Spleen (tissue), 13 donors: ENCODE measurements at places on chromosomes 11 and 22. TPM values are rescaled to one million over a fixed set of nuclear protein-coding genes. Genes with fewer than 3 reads are reported as not detected.

Gene ENTHD1
- total RNA-seq = 0.27 TPM

Gene NUP98
- 99.7 TPM for total RNA-seq

DNA sequence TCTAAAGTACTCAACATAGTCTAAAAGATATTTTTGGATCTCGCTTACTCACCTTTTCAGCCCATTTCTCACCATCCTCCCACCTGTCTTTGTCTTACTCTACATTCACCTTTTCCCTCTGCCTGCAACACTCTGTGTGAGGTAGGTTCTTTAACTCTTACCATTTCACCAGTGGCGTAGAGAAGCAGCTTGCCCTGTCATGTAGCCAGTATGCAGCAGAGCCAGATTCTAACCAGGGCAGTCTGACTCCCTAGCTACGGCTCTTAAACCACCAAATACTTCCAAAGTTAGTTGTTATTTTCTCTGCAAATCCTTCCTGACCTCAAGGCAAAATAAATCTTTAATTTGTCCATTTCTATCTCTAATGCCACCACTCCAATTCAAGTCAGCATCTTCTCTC lies 7.5 kb downstream of the ALG8 start:
- H3K36me3 ChIP-seq = no peaks in the 10 kb centered on the region
- H3K27ac ChIP-seq = no peak overlapping the region
- H3K4me3 ChIP-seq = no peak overlapping the region
- no peaks in the 10 kb centered on the region for H3K27me3 ChIP-seq

DNA sequence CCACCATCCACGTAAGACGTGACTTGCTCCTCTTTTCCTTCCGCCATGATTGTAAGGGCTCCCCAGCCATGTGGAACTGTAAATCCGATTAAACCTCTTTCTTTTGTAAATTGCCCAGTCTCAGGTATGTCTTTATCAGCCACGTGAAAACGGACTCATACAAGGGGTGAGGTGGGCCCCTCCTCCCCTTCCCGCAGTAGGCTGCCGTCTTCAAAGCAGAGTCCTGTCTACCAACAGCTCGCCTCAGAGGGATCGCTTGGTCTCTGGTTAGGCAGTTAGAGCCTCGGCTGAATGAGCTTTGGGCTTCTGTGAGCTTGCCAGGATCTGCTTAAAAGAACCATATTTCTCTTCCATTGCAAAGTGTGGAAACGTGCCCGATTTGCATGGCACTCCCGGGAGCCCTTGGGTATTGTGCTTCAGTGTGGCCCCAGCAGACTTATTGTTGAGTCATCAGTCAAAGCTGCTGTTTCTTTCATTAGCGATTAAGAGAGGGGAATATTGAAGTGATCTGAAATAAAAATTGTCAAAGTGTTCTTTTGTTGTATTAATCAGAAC lies 338.3 kb downstream of the TBC1D22A start:
- no peak for DNase-seq
- H3K27me3 ChIP-seq = no peaks in the 10 kb centered on the region
- no peak overlapping the region for H3K27ac ChIP-seq

DNA sequence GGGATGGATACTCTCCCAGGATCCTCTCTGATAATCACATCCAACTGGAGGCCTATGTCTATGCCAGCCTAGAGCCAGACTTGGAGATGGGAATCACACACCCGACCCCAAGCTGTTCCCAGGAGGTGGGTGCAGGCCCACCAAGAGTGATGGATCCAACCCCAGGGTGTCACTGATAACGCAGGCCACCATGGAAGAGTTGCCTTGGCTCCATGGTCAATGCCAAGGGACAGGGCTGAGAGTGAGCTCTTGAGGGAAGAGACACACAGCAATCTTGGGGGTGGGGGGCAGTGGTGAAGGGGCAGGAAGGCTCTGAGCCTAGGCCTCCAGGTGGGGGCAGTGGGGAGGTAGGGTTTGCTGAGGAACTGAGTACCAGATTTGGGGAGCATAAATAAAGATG lies 16.9 kb downstream of the TUB start:
- H3K4me3 ChIP-seq = no peak overlapping the region
- H3K27ac ChIP-seq = no peak overlapping the region
- DNase-seq = peak; percentile 62
- H3K27me3 ChIP-seq = no peaks in the 10 kb centered on the region
- H3K36me3 ChIP-seq = no peaks in the 10 kb centered on the region

- no peak for DNase-seq
- no peak overlapping the region for H3K4me3 ChIP-seq
- no peaks in the 10 kb centered on the region for H3K27me3 ChIP-seq
- H3K4me1 ChIP-seq = no peaks in the 10 kb centered on the region
Measured at GRCh38 chr11:126253265-126253664, 15.4 kb downstream of the SRPRA start.

- no peaks in the 10 kb centered on the region for H3K27me3 ChIP-seq
- peaks cover 32% of the 10 kb centered on the region for H3K4me1 ChIP-seq
- H3K4me3 ChIP-seq = no peak overlapping the region
- no peak for DNase-seq
Measured at GRCh38 chr11:66327171-66328030, 8.8 kb downstream of the RIN1 start.

DNA sequence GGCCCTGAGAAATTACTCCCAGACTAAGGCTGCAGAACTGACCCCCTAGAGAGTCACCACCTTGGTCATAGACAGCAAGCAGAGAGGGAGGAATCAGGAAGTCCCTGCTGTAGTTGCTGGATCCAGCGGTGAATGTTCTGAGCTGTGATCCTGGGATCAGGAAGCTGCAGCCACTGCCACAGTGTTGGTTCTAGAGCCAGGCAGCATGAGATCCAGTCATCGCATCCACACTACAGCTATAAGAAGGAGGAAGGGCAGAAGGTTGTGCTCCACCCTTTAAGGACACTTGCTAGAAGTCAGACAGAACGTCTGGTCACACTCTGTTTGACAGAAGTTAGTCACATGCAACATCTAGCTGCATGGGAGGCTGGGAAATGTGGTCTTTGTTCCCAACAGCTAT lies 104.7 kb upstream of the OR4B1 start:
- no peaks in the 10 kb centered on the region for H3K36me3 ChIP-seq
- no peaks in the 10 kb centered on the region for H3K27me3 ChIP-seq
- H3K4me1 ChIP-seq = peaks cover 49% of the 10 kb centered on the region

DNA sequence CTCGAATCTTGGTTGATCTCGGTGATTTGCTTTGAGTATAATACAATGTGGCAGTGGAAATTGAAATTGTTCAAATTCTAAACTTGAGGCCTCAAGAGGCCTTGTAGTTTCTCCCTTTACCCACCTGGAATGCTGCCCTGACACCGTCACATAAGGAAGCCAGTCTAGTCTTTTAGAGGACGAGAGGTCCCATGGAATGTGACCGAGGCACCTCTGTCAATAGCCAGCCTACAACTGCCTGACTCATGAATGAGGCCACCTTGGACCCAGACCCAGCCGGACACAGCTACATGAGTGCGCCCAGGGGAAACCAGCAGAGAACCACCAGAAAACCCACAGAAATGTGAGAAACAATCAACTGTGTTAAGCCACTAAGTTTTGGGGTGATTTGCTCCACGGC lies 52.5 kb downstream of the RPL27A start:
- peaks cover 8% of the 10 kb centered on the region for H3K36me3 ChIP-seq
- peaks cover 38% of the 10 kb centered on the region for H3K4me1 ChIP-seq
- H3K27ac ChIP-seq = no peak overlapping the region
- H3K4me3 ChIP-seq = no peak overlapping the region

- no peak overlapping the region for H3K4me3 ChIP-seq
- H3K27me3 ChIP-seq = no peaks in the 10 kb centered on the region
- no peaks in the 10 kb centered on the region for H3K36me3 ChIP-seq
- no peak for DNase-seq
Measured at GRCh38 chr11:22304337-22304961, 33.7 kb upstream of the SLC17A6 start.
